ENCODE measurements at places on chromosomes 1 and 21. TPM values are rescaled to one million over a fixed set of nuclear protein-coding genes. Genes with fewer than 3 reads are reported as not detected.

- DNase-seq: no peak
Measured at GRCh38 chr1:227072991-227073390, 132.9 kb downstream of the COQ8A start.

DNA sequence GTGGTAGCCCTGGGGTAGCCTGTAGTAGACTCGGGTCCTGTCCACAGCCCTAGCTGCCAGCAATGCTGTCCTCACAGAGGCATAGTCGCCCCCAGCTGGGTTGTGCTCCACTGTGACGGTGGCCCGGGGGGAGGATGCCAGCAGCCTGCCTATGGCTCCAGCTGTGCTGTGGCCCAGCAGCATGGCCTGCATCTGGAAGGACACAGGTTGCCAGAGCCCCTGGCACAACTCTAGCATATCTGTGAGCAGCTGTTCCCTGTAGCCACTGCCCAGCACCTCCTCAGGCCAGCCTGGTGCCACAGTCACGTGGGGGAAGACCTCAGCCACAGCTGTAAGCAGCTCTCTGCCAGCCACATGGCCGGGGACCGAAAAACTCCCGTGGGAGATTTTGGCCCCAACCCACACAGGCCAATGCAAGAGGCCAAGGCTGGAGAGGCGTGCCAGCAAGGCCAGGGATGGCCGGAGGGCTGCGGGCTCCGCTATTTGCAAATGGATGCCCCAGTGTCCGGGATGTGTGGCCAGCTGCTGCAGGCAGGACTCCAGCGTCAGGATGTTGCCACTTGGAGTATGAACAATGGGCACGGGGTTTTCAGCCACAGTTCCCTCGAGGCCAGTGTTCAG lies 13.9 kb downstream of the FAM151A start:
- DNase-seq: no peak

- no peak for DNase-seq
Measured at GRCh38 chr1:147771226-147772125, 11.1 kb upstream of the GJA5 start.

- DNase-seq: no peak
Measured at GRCh38 chr1:12495725-12496124, 122.3 kb downstream of the DHRS3 start.

The THEM5 gene
- not detected for total RNA-seq

The CGN gene
- total RNA-seq: 1.7 TPM

GRCh38 chr1:204505674-204506200 lies 10.5 kb upstream of the MDM4 start:
- no peak for DNase-seq

GRCh38 chr1:244801246-244801645 lies 34.2 kb upstream of the COX20 start:
- no peak for DNase-seq
